KBM-7 (cell line): ENCODE measurements at places on chromosomes 16 and 17.

- no peak for DNase-seq
These were observed 28.2 kb downstream of the ITGAE start for GRCh38 chr17:3772764-3773163.

- no peak for DNase-seq
These were observed 9.2 kb upstream of the SMIM5 start for GRCh38 chr17:75624021-75624420.

DNA sequence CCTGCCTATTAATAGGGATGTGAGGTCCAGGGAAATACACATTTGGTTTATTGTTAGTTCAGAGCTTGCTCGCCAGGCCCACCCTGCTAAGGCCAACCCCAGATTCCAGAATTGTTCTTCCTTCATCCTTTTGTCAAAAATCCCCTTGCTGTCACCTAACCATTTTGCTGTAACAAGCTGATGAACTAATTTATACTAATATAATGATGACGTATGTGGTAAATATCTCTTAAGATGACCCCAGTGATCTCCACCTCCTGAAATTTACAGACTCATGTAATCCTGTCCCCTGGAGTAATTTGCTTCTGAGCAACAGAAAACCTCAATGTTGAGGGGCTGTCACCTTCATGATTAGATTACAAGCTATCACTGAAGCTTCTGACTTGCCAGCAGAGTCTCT lies 236.3 kb upstream of the N4BP1 start:
- DNase-seq: no peak

- DNase-seq: no peak
These were observed 2.4 kb downstream of the ASGR1 start for GRCh38 chr17:7176841-7177190.

DNA sequence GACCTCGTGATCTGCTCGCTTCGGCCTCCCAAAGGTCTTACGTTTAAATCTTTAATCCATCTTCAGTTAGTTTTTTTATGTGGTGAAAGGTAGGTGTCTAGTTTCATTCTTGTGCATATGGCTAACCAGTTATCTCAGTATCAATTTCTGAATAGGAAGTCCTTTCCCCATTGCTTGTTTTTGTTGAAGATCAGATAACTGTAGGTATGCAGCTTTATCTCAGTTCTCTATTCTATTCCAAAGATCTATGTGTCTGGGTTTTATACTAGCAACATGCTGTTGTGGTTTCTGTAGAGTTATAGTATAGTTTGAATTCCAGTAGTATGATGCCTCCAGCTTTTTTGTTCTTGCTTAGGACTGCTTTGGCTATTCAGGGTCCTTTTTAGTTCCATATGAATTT lies 65.2 kb downstream of the TNFRSF13B start:
- no peak for DNase-seq

- no peak for DNase-seq
These were observed 335 bp downstream of the TMEM11 start for GRCh38 chr17:21213638-21214014.

- DNase-seq: peak; percentile 89
These were observed 718 bp downstream of the ATP2A3 start for GRCh38 chr17:3963237-3964201.

GRCh38 chr17:48748718-48749566 lies 20.4 kb upstream of the HOXB13 start:
- no peak for DNase-seq

DNA sequence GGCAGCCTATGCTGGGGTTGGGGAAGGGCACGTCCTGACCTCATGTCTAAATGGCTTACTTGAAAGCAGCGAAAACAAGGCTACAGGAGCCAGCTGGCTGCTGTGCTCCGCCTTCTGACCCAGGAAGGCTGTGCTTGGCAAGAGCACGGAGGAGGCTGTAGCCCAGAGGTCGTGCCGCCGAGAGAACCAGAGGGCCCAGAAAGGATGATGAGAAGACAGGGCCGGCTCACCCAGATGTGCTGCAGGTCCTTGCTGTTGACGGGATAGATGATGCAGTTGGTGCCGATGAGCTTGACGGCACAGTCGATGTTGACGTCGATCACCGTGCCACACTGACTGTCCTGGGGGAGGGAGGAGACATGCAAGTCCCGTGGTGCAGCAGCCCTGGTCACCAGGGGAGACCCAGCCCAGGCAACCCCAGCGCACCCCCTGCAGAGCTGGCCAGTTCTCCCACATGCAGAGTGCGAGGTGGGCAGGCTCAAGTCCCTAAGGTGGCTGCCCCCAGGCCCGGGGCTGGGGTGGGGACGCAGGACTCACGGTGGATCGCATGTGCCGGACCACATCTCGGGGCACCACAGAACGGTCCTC lies 20.7 kb downstream of the SPHK1 start:
- DNase-seq: no peak

DNA sequence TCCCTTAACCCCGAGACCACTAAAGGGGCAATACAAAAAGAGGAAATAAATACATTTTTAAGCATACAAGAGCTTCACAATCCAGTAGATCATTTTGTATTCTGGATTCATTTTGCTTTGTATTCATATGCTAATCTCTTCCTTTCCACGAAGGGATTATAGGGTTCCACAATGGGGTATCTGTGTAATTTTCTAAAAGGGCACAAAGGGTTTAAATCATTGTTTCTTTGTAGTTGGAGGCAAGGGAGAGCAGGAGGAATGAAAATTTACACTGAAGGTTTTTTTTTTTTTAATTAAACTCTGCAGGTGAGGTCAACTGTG lies 592 bp upstream of the NUFIP2 start:
- DNase-seq: no peak

- DNase-seq: no peak
These were observed 854.8 kb downstream of the KCNJ2 start for GRCh38 chr17:71024172-71024571.

GRCh38 chr17:75601057-75601987 lies 13.7 kb downstream of the MYO15B start:
- peak; percentile 89 for DNase-seq

DNA sequence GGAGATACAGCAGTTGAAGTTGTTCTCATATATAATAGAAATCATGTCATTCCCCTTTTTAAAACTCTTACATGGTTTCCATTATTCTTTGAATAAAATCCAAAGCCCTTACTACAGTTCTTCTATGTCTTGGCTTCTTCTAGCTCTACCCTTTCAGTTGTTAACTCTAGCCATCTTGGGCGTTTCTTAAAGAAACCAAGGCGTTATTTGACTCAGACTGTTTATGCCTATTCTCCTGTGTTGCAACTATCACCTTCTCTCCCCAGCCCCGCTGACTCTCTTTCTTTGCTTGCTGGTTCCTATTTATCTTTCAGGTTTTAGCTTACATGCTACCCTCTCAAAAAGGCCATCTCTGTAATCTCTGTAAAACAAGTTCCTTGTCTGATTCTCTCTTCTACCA lies 32.7 kb downstream of the NFATC3 start:
- DNase-seq: no peak

DNA sequence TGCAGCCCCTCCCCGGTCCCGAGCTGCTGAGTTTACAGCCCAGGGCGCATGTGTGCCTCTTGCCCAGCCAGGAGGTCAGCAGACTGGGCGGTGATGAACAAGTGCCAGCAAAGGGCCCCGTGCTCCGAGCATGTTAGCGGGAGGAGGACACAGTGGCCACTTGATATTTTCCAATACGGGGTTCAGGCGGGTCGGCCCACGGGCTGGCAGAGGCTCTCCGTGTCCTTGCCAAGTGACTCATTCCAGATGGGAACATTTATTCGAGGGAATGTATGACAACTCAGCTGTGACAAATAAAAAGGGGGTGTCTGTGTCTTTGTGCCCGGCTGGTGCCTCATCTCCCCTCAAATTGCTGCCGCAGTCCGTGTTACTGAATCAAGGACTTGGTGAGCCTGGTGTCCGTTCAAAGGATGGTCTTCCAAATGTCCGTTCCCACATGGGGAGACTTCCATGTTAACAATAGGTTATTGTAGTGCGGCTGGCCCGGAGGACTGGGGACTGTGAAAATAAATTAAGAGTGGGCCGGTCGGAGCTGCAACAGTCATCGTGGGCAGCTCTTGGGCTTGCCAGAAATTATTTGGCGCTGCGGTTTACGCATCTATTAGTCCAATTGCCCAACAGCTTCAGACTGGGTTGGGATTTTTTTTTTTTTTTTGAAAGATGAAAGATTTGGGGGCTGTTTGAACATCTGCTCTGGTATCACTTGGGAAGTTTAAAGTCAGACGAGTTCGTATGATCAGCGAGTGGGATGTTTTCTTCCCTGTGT lies 174.0 kb upstream of the CIBAR2 start:
- no peak for DNase-seq

GRCh38 chr17:40937384-40937819 lies at the start of gene KRT23:
Gene KRT23 (minus strand): TSS chr17:40937646. CDS start chr17:40936603, 1,043 bp downstream.
- no peak for DNase-seq

- peak; percentile 87 for DNase-seq
These were observed 34.7 kb downstream of the MYO18A start for GRCh38 chr17:29145289-29146073.

GRCh38 chr17:30035369-30035768 lies 81.2 kb upstream of the NSRP1 start:
- DNase-seq: no peak

DNA sequence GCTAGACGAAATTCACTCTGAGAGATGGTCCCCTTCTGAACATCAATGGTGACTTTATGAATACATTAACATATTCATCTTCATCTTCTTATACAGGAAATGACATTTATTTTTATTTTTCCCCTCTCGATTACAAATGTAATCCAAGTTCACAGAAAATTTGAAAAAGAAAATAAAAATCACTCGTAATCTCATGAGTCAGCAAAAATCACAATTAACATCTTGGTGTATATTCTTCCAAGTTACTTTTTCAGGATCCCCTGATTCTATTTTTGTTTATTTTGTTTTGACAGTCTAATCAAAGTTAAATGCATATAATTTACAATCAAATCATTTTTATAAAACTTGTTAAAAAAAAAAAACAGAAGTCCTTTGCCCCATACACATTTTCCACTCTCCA lies 27.6 kb downstream of the C16orf87 start:
- no peak for DNase-seq

DNA sequence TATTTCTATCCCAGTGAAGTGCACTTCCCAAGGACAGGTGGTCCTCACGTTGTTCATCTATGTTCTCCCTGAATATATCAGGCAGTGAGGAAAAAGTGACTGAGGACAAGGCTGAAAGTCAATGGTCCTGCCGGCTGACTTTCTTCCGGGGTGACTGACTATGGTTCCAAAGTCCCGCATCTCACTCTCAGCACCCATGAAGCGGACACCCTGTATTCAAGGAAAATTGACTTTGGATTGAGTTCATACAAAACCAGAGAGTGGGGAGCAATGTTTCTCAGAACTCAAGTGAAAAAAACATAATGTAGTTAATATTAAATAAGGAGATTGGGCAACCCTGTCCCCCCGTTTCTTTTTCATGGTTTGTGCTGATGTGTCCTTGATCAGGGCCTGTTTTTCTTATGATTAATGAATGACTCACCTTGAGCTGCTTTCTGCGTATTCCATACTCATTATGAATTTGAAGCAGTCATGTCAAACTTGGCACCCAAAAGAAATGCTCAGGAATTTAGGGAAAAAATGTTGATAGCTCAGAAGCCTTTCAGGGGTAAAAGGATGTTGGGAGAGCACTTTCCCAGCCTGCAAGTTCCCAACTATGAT lies 184.0 kb downstream of the CYLD start:
- no peak for DNase-seq

DNA sequence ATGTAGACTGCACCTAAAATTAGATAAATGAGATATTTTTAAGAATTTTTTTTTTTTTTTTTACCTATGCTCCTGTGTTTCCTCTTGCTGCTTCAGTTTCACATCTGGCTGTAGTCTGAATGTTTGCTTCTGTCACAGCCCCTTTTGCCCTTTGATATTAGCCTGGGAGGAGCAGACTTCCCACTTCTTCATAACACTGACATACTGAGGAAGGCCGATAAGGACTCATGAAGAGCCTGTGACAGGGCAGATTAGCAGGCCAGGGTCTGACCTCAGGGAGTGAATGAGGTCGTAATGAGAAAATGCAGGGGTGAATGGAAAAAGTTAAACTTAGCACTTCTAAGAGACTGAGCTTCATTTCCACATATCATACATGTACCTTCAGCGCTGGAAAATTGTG lies at the start of gene SLFN14:
SLFN14 (minus strand) TSS at position 117 of the 400 bp plus-strand sequence. CDS start 2,757 bp downstream, outside the sequence.
- peak; percentile 91 for DNase-seq

GRCh38 chr17:28902819-28903545 lies at the start of gene DHRS13:
Gene DHRS13 (minus strand): TSS chr17:28903079. CDS start chr17:28902944, 135 bp downstream.
- peak; percentile 98 for DNase-seq

GRCh38 chr16:57500578-57501111 lies 14.4 kb upstream of the DOK4 start:
- DNase-seq: peak; percentile 43

- no peak for DNase-seq
These were observed 12.5 kb upstream of the NUDT16L1 start for GRCh38 chr16:4680673-4681470.

GRCh38 chr17:6643451-6644125 lies 2.7 kb downstream of the TXNDC17 start:
- no peak for DNase-seq

- DNase-seq: no peak
These were observed 81.4 kb upstream of the DYNLRB2 start for GRCh38 chr16:80459331-80459777.

DNA sequence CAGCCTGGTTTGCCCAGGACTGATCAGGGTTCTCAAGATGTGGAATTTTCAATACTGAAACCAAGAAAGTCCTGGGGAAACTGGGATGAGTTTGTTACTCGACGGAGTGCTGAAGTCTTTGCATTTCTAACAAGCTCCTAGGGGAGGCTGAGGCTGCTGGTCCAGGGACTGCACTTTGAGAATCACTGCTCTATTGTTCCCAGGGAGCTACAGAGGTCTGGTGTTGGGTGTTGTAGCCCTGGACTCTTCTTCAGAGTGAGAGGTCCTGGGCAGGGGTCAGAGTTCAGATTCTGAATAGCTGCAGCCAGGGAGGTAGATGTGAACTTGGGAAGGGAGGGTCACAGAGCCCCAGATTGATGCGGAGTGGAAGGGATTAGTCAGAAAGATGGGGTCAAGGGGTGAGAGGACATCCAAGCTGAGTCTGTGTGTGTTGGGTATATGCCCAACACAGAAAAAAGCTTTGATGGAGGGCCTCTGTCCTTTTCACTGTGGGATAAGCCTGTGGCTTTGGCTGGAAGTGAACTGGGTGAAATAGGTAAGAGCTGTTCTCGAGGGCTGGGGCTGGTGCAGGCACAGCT lies 14.1 kb downstream of the TMEM238L start:
- DNase-seq: no peak

DNA sequence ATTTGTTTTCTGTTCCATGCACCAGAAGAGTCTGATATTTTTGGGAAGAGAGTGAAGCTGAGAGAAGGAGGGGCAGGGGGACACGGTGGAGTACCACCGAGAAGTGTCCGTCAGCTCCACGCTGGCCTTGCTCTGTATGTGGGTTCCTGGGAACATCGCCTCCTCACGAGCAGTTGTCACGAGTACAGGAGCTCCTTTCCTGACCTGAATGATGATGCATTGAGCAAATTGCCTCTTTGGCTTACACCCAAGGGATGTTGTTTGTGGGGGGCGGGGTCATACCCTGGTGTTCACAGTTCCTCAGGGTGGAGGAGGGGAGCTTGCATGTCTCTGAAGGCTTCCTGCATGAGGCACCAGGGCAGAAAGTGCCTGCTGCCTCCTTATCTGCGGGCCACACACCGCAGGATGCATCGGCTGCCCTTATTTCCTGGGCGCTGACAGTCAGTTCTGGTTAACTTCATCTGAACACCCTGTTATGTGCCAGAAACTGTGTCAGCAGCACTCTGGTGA lies 36.2 kb downstream of the RGS9 start:
- DNase-seq: peak; percentile 95
